ENCODE measurements at places on chromosomes 11 and 22.
A peak's percentile ranks its signal among the peaks of the same experiment; 100 is the strongest.

- DNase-seq = no peak
Measured at GRCh38 chr22:38192475-38192863, 9.3 kb upstream of the MAFF start.

- no peak for DNase-seq
Measured at GRCh38 chr11:111846063-111846462, 25.3 kb downstream of the ALG9 start.

DNA sequence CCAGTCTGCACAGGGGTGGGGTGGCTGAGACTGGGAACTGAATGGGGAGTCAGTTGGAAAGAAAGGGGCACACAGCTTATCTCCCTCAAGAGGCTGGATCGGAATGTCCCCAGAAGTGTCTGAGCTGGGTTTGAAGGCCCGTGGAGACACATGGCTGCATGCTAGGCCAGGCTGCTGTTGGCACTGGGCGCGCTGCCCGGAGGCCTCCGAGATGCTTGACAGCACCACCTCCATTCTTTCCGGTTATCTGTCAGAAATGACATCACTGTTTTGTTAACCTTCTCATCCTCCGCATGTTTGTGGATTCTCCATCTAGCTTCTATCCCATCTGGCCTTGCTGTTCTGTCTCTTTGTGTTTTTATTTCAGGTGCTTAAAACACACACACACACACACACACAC is 85.5 kb downstream of the APIP start:
- DNase-seq = peak; percentile 4

GRCh38 chr11:114215871-114216795 is 80.1 kb upstream of the NNMT start:
- no peak for DNase-seq

DNA sequence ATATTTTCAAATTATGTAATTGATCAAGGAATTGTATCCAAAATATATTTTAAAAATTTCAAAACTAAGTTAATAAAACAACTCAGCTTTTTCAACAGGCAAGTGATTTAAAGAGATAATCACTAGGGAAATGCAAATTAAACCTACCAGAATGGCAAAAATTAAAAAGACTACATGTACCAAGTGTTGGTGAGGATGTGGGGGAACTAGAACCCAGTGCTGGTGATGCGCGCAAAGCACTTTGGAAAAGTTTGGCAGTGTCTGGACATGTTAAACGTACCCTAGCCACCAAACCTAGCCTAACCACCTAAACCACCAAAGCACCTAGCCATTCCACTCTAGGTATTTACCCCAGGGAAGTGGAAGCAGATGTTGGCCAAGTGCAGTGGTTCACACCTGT is 22.9 kb downstream of the PACSIN2 start:
- no peak for DNase-seq

GRCh38 chr11:16169541-16169940 is 186.8 kb downstream of the SOX6 start:
- DNase-seq = no peak

- no peak for DNase-seq
Measured at GRCh38 chr11:24240496-24241175, 256.2 kb upstream of the LUZP2 start.

DNA sequence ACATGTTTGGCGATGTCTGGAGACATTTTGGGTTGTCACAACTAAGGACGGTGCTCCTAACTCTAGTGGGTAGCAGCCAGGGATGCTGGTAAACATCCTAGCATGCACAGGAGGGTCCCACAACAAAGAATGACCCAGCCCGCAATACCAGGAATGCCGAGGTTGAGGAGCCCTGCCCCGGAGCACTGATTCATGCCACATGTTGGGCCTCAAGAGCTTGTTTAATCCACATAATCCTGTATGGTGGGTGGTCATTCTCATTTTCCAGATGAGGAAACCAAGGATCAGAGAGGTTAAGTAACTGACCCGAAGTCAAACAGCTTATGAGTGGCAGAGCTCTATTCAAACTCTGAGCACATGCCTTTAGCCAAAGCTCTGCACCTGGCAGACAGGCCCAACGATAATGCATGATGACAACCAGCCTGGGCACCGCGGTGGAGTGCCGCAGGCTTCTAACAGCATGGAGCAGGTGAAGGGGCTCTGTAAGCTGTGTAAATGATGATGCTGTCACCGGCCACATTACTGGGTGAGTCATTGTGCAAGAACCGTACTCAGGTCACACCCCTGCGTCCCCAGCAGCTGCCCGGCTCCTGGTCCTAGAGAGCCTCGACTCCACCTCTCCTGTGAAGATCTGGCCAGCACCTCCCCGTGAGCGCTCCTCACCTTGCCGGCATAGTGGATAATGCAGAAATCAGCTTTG is 58.6 kb downstream of the APOL1 start:
- DNase-seq = no peak

DNA sequence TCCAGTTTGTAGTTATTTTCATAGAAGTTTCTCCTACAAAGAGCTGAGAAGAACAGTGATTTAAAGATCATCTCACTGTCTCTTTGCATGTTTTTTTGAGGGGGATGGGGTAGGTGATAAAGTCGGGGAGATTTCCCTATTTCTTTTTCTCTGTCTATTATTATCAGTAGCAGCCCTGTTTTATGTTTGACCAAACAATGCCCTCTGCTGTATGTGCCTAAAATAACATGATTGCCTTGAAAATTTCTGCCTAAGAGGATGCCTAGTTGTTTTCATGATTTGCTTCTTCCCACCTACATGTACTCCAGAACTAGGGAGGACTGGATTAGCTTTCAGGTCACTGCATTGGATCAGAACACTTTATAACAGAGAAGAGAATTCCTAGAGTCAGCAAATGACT is 1330.2 kb downstream of the LRRC4C start:
- no peak for DNase-seq

- DNase-seq = no peak
Measured at GRCh38 chr11:12890476-12890875, 118.6 kb upstream of the RASSF10 start.

DNA sequence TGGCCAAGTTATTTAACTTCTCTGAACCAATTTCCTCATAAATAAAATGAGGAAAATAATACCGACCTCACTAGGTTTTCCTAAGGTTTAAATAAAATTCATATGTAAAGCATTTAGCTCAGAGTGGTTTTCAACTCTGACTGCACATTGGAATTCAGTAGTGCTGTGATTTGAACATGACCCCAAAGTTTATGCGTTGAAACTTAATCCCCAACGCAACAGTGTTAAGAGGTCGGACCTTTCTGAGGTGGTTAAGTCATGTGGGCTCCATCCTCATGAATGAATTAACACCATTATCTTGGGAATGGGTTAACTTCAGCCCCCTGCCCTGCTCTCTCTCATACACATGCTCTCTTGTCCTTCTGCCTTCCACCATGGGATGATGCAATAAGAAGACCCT is 322.2 kb downstream of the AASDHPPT start:
- DNase-seq = no peak

DNA sequence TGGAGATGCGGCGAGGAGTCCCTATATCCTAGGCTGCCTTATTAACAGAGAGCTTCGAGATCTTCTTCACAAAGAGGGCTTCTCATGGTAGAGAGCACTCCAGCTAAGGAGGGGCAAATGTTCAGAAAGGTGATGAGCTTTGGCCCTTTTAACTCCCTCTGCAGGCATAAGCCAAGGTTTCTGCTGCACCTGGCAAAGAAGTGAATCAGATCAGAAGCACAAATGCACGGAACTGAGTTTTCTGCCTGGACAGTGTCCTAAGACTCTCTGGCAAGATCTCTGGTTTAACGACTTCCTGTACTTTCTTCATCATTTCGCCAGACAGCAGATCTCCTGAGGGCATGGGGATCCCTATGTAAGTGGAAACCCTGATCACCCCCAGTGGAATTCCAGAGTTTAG is 37.2 kb downstream of the POU2AF3 start:
- DNase-seq = no peak

GRCh38 chr11:69601011-69601975 is 39.7 kb upstream of the CCND1 start:
- DNase-seq = no peak

DNA sequence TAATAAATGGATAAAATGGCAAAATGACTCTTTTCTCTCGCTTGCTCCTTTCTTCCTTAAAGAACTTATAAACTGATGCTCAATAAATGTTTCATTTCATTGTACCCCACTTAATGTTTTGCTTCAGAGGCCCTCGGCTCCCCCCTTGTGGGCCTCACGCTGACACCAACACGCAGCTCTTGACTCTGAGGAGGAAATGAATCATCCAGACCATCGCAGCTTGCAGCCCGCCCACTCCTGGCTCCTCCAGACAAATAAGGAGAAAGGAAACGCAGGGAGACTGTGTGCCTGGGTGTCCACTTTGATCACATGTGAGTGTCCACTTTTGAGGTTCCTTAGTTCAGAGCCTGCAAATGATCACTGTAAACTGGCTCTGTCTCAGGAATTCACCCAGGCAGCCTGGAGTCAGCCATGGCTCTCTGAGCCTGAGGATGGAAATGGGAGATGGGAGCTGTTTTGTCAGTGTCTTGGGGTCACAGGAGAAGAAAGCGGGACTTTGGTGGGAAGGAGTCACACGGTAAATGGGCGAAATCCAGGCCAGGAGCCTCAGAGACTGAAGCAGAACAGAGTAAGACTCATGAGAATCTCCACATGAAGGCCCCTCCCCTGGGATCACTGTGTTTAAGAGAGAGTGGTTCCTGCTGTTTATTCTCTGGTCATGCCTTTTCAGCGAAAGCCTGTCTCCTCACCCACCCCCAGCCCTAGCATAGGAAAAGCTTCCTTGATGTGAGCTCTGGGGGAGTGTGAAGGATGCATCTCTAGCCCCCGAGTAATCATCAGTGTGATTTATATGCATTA is 96.5 kb downstream of the CWC15 start:
- peak; percentile 59 for DNase-seq

GRCh38 chr11:78646564-78647185 is 72.0 kb upstream of the NARS2 start:
- no peak for DNase-seq

DNA sequence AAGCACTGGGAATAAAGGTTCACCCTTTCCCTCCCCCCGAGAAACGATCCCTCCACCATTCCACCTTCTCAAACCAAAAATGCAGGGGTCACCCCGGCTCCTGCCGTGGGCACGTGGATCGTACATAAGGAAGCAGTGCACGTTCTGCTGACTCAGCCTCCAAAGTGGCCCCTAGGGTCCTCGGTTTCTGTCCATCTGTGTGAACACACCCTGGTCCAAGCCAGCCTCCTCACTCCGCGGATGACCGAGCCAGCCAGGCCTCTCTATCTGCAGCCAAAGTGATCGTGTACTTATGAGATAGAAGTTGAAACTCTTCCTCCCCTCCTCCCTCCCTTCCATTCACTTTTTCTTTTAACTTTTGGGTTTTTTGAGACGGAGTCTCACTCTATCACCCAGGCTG is 16.2 kb downstream of the C11orf24 start:
- DNase-seq = no peak

GRCh38 chr11:120547316-120547715 is 35.8 kb downstream of the GRIK4 start:
- DNase-seq = no peak

DNA sequence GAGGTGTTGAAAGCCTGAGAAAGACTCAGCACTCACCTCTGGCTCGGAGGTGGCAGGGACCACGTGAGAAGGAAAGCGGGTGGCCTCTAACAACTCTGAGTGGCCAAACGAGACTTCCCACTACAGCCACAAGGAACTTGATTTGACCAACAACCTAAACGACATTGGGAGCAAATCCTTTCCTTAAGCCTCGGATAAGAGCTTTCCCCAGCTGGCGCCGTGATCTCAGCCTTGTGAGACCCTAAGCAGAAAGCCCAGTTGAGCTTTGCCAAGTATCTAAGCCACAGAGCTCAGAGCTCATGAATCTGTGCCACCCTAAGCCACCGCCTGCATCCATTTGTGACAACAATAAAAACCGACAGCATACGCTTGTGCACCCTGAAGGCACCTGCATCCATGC is 636.0 kb downstream of the TBC1D22A start:
- no peak for DNase-seq

GRCh38 chr11:112831041-112831440 is 130.2 kb upstream of the NCAM1 start:
- DNase-seq = no peak

DNA sequence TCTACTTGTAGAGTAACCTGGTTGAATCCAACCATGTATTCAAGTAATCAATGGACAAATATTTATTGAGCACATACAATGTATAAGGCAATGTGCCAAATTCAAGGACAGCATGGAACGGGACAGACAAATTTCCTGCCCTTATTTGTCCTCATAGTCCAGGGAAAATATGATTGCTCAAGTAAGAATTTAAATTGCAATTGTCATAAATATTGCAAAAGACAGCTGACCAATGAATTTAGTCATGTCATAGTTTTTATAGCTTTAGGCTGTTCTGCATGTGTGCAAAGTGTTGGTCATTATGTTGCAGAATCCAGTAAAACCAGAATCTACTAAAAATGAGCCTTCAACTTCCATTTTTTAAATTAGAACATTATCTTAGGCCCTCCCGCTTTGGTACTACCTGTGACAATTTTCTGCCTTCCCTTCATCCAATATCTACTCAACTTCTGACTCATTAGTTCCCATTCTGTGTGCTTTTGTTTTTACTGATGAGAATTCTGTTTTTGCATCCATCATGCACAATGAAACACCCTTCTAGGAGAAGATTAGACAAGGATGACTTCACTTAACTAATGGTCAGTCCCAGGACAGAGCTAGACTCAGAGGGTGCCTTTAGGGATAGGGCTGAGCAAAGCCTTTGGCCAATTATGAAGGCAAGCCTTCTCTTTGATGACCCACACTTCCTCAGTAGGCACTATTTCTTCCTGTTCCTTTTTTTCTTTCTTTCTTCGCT is 45.8 kb upstream of the FIBIN start:
- no peak for DNase-seq

GRCh38 chr22:38849811-38850210 is 6.0 kb upstream of the NPTXR start:
- DNase-seq = no peak

DNA sequence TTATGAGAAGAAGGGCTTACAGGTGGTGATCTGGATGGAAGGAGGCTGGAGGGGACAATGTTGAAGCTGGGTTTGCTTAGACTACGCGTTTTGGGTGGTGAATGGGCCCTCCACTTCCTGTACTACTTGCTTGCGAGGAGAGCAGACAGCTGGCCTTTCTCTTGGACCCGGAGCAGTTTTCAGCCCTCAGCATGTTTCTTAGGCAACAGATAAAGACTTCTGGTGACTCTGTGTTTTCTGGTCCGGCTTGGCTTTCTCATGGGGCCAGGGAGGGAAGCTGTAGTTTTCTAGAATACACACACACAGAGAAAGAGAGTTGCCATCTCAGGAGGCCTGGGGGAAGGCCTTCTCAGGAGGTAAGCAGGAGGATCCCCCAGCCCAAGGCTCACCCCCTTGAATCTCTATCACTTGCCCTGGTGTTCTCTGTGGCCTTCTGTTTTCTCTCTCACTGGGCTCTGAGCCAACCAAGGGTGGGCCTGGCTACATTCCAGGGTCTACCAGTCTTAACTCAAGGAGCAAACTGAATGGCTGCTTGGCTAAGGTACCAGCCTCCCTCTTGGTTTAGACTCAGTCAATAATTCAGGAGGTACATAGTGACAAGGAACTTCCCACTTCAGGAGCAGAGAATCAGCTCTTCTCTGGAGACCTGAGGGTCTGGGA is 2.4 kb downstream of the CCS start:
- no peak for DNase-seq

- no peak for DNase-seq
Measured at GRCh38 chr11:68128682-68129327, 7.6 kb upstream of the CHKA start.

GRCh38 chr22:33932997-33933396 is 12.7 kb upstream of the LARGE1 start:
- DNase-seq = no peak

GRCh38 chr11:5620651-5621521 is 3.9 kb upstream of the TRIM34 start:
- DNase-seq = no peak
